Karpas-422 (cell line): ENCODE measurements at places on chromosomes 3 and 15.
A peak's percentile ranks its signal among the peaks of the same experiment; 100 is the strongest.

DNA sequence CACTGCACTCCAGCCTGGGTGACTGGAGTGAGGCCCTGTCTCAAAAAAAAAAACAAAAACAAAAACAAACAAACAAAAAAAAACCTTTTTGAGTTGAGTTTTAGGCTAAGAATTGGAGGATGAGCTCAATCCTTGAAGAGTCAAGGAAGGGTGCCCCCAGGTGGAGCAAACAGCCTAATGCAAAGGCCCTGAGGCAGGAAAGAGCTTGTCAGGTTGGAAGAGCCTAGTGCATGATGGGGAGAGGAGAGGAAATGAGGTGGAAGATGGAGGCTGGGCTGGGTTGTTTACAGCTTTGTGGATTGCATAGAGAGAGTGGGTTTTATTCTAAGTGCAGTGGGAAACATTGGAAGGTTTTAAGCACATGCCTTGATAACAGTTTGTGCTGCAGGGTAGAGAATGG, 2.1 kb upstream of the SNX22 start:
- peak; percentile 71 for DNase-seq

DNA sequence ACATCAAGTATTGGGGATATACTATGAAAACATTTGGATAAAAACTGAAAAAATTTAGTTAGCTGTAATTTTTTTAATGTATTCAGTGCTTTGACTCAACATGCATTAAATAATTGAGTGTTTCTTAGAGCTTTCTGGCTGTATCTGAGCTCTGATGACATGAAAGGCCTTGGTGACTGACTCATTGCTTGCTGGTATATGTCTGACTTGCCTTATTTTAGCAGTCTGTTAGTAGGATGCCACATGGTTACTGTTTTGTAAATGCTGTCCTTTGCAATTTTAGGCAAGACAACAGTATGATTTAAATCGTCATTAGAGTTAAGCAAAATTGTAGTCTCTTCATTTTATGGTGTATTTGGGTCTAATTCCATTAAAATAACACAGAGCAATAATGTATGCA, 199.2 kb downstream of the GHSR start:
- DNase-seq = no peak

DNA sequence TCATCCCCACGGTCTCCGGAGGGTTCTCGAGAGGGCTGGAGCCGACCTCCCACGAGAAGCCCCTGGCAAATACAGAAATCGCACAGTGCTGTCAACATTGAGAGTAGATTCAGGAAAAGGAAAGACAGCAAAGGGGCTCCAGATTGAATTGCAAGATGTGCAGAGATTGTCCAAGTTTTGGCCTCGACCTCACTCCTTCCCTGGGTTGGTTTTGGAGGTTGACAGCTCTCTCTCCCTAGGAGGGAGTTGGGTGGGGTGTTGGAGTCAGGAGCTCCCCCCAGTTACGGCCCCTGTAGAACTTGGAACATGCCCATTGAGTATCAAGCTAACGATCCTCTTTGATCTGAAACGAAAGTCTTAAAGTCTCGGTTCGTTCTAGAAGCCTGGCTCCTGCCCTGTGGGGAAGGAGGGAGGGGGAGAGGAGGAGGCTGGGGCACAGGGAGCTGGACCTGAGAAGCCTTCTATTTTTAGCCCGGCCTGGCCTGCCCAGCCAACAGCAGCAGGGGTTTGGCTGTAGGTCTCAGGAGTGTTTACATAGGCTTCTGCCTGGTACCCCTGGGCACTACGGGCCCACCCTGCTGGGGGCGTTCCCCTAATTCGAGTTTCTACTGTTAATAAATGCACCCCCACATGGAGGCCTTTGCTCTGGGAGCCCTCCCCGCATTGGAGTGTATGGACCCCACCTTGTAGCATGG, 672 bp upstream of the KY start:
- DNase-seq = no peak

- DNase-seq = no peak
Observed at GRCh38 chr15:91225741-91226140, 125.7 kb downstream of the SV2B start.

DNA sequence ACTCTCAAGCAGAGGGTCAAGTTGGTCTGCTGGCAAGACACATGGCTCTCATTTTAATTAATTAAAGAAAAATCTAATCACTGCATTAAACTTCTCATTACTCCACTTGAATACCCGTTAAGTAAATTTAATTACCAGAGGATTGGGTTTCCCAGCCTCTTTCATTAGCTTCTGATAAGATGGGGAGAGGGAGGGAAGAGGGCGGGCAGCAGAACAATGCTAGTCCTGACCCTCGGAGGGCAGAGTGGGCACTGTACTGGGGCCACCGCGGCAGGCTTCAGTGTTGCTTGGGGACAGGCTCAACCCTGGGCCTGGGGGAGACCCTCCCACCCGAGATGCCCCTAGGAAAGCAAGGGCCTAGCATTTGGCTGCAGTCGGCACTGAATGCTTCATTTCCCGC, 55.6 kb upstream of the LINGO1 start:
- no peak for DNase-seq

DNA sequence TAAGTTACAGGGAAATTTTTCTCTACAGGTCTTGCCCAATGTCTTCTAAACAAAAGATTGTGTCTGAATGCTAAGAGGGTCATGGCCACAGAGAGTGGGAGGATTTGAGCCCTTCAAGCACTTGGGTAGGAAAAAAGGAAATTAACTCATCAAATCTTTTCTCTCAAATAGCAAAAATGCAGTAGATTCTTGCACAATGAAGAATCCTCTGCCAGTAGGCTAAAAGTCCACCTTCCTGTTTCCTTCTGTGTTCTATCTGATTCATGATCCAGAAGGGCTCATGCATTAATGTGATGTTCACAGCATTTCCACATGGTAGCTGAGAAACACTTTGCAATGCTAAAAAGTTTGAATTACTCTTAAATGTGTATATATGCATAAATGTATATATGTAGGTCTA, 177.1 kb downstream of the CD47 start:
- DNase-seq = no peak
